A549 treated with CpdA at 1 μM for 4 hours (cell line): ENCODE measurements at places on chromosomes 12 and 14. TPM values are rescaled to one million over a fixed set of nuclear protein-coding genes. Genes with fewer than 3 reads are reported as not detected.

Gene CRY1
- total RNA-seq, result 20.8 to 29.8 TPM (median 23.5 TPM) in 5 replicates

Gene SRSF5
- 182 to 320 TPM (median 224 TPM) in 5 replicates for total RNA-seq

Gene LRRC43
- 0.14 to 0.24 TPM (median 0.17 TPM) in 3 of 5 replicates, not detected in the others for total RNA-seq

Gene RASAL1
- total RNA-seq, result 0.19 to 0.62 TPM (median 0.28 TPM) in 5 replicates

Gene KRT79
- 0.09 to 0.22 TPM (median 0.16 TPM) in 4 of 5 replicates, not detected in the other for total RNA-seq

Gene PTPRB
- 0.50 to 1.2 TPM (median 0.92 TPM) in 5 replicates for total RNA-seq

Gene ITGB7
- 0.29 to 0.56 TPM (median 0.45 TPM) in 5 replicates for total RNA-seq

Gene ARPC3
- 442 to 835 TPM (median 448 TPM) in 5 replicates for total RNA-seq

Gene GDF3
- not detected in 5 replicates for total RNA-seq

Gene RHOJ
- not detected in 5 replicates for total RNA-seq

Gene LRRIQ1
- 0.47 to 1.1 TPM (median 0.71 TPM) in 5 replicates for total RNA-seq

Gene SLC6A15
- 2.4 to 3.9 TPM (median 3.1 TPM) in 5 replicates for total RNA-seq

Gene RNASE3
- total RNA-seq, result not detected in 5 replicates

Gene NINJ2
- total RNA-seq, result 0.34 to 0.74 TPM (median 0.55 TPM) in 4 of 5 replicates, not detected in the other

Gene OVCH1
- not detected in 5 replicates for total RNA-seq

Gene TAS2R50
- total RNA-seq, result not detected in 5 replicates

Gene C12orf54
- not detected in 5 replicates for total RNA-seq

Gene BCL11B
- total RNA-seq, result 0.17 to 0.26 TPM (median 0.19 TPM) in 5 replicates

Gene CLECL1
- total RNA-seq, result not detected in 5 replicates

Gene STON2
- total RNA-seq, result 0.63 to 0.93 TPM (median 0.73 TPM) in 5 replicates

Gene KRT72
- total RNA-seq, result not detected in 5 replicates

Gene PZP
- total RNA-seq, result not detected in 5 replicates

Gene C12orf42
- 0.05 TPM in 1 of 5 replicates, not detected in the others for total RNA-seq

Gene GLT8D2
- total RNA-seq, result 0.17 to 0.52 TPM (median 0.24 TPM) in 5 replicates

Gene GPR84
- total RNA-seq, result 0.03 to 0.09 TPM (median 0.09 TPM) in 3 of 5 replicates, not detected in the others

Gene TMEM121
- total RNA-seq, result 3.2 to 9.7 TPM (median 9.0 TPM) in 5 replicates

Gene GLRX5
- total RNA-seq, result 45.3 to 77.1 TPM (median 73.5 TPM) in 5 replicates

Gene GLIPR1L1
- not detected in 5 replicates for total RNA-seq

Gene TAS2R9
- total RNA-seq, result not detected in 5 replicates

Gene TMEM30B
- total RNA-seq, result 0.05 to 0.17 TPM (median 0.13 TPM) in 5 replicates

Gene PRIMA1
- total RNA-seq, result 0.21 to 0.40 TPM (median 0.31 TPM) in 5 replicates

Gene FSCB
- total RNA-seq, result not detected in 5 replicates
